Left hindlimb (tissue), 1 donor: ENCODE measurements at places on chromosomes 7 and 10.
A peak's percentile ranks its signal among the peaks of the same experiment; 100 is the strongest.

DNA sequence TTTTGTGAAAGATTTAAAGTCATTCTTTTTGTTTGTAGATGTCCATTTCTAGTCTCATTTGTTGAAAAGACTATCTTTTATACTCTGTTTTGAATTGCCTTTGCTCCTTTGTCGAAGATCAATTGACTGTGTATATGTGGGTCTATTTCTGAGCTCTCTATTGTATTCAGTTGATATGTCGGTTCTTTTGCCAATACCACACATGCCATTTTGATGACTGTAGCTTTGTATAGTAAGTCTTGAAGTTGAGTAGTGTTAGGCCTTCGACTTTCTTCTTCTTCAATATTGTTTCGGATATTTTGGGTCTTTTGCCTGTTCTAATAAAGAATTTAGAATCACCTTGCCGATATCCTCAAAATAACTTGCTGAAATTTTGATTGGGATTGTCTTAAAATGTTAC, 104.5 kb downstream of the CCSER2 start:
- no peak for DNase-seq

GRCh38 chr7:37732253-37732652, 48.7 kb downstream of the GPR141 start:
- no peak for DNase-seq

- no peak for DNase-seq
Measured at GRCh38 chr7:133556553-133556952, 303.7 kb downstream of the EXOC4 start.

DNA sequence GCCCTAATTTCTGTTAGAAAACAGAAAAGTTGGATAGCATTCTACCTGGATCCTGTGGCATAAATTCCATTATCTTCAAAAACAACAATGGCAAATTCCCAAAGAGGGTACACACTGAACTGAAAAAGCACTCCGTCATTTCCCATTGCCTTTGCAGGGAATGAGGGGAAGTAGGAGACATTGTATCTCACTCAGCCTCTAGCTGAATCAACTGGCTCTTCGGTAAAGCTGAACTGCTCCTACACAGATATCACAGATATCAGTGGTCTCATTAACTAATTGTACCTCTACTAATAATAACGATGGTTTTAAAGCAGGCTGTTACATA, 64.2 kb upstream of the PRKAR2B start:
- DNase-seq, result no peak

DNA sequence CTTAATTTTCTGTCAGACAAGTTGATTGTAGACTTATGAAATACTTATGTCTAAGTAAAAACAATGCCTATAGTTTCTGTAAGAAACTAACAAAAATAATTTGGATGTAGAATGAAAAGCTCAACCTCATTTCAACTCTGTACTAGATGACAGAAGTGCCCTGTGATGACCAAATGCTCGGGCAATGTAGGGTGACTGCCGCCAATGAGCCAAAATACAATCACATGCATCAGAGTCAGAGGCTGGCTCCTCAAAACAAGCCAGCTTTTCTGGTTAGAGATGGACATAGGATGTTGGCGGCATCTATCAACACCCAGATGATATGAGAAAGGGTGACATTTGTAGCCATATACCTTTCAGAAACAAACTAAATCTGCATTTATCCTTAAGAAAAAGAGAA, 23.9 kb downstream of the LMOD2 start:
- DNase-seq, result no peak

GRCh38 chr10:373526-374309, 238.5 kb downstream of the ZMYND11 start:
- DNase-seq, result peak; percentile 62

- DNase-seq, result no peak
Measured at GRCh38 chr7:22482503-22482902, 17.5 kb downstream of the STEAP1B start.

DNA sequence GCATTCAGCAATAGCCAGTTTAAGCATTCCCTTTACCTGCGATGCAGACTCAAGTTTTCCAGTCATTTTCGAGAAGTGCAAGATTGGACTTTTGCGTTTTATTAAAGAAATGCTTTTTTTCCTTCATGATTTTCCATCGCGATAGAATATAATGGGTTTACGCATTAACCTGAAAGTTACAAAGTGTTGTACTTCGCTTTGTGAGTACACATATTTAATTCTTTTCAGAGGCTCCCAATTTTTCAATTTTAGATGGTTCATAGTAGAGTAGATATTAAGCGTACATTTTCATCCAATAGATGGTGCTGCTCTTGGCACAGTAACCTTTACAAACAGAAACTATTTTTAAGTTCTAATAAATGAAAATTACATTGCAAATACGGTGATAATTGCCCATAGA, 1.3 kb downstream of the PTPRZ1 start:
- DNase-seq, result no peak

- DNase-seq, result no peak
Measured at GRCh38 chr10:104819731-104820130, 178.6 kb downstream of the SORCS3 start.

- no peak for DNase-seq
Measured at GRCh38 chr10:32372000-32372875, 25.3 kb upstream of the EPC1 start.

GRCh38 chr7:322111-322671, 32.2 kb downstream of the FOXL3 start:
- peak; percentile 78 for DNase-seq

- no peak for DNase-seq
Measured at GRCh38 chr10:24119896-24120295, 89.0 kb upstream of the KIAA1217 start.

- DNase-seq, result no peak
Measured at GRCh38 chr7:155979994-155980393, 167.7 kb upstream of the SHH start.

DNA sequence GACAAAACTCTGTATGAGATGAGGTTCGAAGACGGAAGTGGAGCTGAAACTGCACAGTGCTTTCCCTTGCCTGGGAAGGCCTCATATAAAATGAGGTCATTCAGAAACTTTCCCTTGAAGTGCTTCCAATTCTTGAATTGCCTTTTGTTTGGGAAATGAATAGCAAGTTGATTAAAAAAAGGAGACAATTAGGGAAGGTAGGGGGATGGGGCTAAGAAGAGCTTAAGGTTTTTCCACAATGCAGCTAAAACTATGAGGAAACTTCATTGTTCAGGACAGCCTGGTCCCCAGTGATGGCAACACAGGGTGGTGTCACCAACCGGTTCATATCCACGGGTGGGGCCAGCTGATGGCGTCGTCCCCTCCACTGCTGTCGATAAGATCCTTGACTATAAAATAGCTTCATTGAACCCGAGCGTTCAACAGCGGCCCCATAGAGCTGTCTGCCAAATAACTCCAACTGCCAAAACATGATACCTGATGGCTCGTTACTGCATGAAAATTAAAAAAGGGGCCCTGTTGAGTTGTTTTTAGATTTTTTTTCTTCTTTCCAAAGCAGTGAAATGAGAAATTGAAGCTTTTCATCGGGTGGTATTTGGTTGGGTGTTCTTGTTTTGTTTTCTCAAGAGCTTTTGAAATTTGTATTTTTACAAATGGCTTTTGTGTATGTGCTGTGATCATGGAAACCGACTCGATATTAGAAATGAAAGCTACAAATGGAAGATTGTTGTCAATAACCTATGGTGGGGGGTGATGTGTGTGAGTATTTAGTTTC, 2.8 kb upstream of the CELF2 start:
- DNase-seq, result no peak

- no peak for DNase-seq
Measured at GRCh38 chr10:111107846-111108245, 31.0 kb downstream of the ADRA2A start.

DNA sequence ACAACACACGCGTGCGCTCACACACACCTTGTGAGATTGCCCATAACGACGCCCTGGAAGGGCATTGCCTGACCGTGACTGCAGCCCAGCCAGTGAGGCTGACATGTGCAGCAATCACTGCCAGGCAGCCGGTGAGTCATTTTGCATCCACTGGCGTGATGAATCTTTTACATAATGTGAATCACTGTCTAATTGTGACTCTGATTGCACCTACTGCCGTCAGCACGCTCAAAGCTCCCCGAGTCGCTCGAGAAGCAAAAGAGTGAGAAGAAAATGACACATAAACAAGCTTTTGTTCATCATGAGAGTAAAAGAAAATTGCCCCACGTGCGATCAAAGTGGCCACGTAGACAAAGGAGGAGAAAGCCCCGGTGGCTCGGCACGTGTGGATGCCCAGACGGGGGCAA, 117.4 kb upstream of the PFKP start:
- DNase-seq, result no peak

- DNase-seq, result no peak
Measured at GRCh38 chr10:46250898-46251856, 35.6 kb upstream of the ANTXRL start.

GRCh38 chr10:112526139-112526538, 79.1 kb downstream of the VTI1A start:
- no peak for DNase-seq

- no peak for DNase-seq
Measured at GRCh38 chr7:30201161-30201666, 66.4 kb downstream of the MTURN start.

DNA sequence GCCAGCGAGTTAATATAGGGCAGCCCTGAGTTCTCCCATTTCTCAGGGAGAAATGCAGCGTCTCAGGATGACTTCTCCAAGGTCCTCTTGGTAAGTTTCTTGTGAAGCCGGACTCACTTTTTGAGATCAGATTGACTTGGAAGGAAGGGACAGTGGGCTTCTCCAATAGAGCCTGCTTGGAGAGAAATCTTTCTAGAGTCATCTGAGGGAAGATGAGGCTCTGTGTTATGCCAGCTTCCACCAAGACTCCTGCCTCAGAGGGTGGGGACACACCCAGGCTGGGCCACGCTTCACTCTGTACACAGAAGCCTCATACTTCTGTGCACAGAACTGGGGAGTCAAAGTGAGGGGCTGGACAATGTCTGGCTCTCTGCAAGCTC, 5.6 kb downstream of the C10orf105 start:
- DNase-seq, result no peak

GRCh38 chr10:118447478-118448270, 105.5 kb upstream of the FAM204A start:
- peak; percentile 61 for DNase-seq

- no peak for DNase-seq
Measured at GRCh38 chr7:42926204-42926603, 5.8 kb downstream of the PSMA2 start.

- no peak for DNase-seq
Measured at GRCh38 chr7:76330261-76330660, 27.8 kb downstream of the HSPB1 start.

GRCh38 chr10:23742368-23742767, 303.5 kb downstream of the OTUD1 start:
- no peak for DNase-seq

DNA sequence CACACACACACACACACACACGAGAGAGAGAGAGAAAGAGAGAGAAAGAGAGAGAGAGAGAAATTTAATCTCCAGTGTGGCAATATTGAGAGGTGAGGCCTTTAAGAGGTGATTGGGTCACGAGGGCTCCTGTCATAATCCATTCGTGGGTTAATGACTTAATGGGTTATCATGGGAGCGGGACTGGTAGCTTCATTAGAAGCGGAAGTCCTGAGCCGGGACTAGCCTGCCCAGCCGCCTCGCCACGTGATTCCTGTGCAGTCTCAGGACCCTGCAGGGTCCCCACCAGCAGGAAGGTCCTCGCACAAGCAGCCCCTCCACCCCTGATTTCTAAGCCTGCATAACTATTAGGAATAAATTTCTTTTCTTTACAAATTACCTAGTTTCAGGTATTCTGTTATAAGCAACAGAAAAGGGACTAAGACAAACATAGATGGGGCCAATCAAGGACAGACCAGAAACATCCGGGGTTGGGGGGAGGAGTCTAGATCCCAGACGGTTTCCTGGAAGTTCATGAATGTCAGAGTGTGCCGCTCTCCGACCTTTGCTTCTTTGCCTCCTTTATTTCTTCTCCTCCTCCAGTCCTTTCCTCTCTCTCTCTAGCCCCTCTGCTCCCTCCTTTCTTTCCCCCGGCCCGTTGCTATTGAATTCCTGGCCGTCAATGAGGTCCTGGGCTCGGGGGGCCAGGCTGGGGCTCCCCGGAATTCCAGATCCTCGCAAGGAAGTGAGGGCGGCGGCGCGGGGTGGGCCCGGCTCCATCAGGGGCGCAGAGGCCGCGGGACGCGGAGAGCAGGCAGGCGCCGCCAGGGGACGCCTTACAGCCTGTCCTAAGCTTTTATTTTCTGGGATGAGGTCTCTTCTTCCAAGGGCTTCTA, 146.8 kb downstream of the CYP26A1 start:
- DNase-seq, result no peak

DNA sequence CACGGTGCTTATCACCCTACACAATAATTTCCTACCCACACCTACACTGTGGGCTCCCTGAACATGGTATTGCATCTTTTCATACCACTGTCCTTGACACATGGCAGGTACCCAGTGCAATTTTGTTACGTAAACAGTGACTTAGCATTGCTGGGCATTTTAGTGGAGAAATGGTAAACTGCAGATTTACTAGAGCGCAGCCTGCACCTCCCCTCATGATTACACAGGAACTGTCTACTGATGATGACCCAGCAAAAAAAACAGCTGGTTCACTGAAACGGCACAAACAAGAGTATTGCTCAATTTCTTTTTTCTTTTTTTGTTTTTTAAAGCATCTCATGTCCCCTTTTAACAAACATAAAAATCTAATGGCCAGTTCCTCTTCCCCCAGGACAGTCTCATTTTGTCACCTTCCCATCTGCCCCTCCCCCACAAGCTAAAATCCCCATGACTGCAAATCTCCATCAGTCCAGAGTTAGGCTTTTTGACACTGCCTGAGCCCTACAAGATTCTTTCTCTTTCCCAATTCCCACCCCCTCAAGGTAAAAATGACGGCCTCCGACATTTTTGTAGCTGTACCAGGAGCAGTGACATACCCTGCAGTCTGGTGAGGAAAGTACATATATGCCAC, 2.8 kb downstream of the ZNF746 start:
- DNase-seq, result no peak

DNA sequence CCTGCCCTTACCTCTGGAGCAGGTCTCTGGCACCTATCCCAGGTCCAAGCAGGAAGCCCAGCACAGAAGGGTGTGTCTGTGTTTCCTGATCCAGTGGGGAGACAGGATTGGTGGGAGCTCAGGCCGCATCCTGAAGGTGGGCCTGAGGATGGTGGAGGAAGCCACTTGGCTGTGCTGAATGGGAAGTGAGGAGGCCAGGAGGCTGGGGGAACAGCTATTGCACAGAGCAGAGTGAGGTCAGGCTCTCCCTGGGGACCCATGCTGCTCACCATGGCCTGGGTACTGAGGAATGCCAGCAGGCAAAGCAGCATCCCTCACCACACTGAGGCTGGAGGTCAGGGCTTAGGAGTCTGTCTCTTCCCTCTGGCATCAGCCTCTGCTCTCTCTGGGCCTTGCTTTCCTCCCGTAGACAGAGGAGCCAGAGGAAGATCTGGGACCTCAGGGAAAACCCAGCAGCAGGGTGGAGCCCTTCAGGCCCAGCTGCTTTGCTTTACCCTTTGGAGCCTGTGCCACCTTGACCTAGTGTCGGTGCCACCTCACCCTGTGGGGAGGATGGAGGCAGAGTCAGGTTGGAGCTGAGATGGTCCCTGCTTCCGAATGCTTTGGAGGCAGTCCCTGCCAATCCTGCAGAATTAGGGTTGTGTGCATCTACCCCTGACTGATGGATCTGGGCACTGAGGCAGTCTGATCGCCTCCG, 39.0 kb downstream of the CDH23 start:
- no peak for DNase-seq
